ENCODE measurements at places on chromosomes 2 and 18.

DNA sequence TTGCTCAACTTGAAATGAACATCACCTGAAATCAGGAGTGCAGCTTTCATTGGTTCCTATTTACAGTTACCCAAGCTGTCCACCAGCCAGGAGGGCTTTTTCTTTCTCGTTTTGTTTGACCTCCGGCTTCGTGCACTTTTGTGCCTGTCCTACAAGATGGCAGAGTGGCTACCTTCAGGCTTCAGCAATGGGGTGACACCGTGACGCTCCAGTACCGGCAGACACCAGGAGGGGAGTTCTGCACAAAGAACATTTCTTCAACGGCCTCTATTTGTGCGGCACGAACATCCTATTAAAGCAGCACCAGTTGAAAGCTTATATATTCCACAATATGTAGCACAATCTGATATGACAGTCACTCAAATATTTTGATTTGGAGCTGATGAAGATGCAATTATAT lies 18.3 kb downstream of the RNASEH1 start:
- DNase-seq = no peak

- DNase-seq = no peak
Measured at GRCh38 chr2:72689579-72690195, 136.1 kb downstream of the EXOC6B start.

DNA sequence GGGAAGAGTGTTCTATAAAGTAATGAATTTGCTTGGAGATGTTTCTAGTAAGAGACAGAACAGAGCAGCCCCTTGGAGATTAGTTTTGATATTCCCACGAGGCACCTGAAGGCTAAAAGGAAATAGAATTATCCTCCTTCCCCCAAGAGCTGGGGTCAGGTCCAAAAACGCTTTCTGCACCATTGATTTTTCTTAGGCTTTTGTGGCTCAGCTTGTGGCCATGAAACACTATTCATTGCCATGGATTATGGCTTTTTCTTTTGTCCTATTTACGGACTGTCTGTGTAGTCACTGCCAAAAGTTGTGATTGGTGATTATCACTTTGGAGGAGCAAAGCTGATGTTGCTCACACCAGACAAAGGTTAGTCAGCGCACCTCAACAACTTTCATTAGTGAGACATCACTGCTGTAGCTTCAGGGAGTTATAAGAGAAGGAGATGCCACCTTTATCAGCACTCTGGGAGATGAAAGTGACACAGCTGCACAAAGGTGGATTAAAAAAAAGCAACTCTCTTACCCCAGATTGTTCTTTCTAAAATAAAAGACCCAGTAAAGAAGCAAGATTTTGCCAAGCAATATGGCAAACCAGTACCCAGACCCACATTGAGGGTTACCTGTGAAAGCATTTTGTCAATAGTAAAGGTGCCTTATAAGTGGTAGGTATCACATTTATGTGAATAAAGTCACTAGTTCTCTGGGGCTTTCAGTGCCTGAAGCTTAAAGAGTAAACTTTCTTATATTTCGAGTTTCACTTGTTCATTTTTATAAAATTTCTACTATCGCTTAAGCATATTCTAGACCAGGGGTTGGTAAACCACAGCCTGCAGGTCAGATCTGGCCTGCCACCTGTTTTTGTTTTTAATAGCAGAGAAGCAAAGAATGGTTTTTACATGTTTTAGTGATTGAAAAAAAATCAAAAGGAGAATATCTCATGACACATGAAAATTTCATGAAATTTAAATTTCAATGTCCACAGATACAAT lies 10.6 kb downstream of the CXCR4 start:
- no peak for DNase-seq

GRCh38 chr2:71454221-71455010 lies 1.1 kb downstream of the DYSF start:
- no peak for DNase-seq

DNA sequence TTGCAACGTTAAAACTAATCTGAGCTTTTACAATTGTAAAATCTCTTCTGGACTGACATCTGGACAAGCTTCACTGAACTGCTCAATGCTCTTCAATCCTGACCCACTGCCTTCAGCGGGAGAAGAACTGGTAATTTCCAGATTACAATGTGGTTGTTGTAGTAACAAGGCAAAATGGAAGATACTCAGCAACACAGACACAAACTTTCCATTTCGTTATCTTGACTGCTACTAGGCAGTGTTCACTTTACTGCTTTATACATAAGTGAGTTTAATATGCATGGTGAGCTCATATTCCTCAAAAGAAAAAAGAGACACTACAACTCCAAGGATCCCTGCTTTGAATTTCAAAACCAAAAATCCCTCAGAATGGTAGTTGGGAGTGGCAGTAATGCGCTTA lies 51.9 kb downstream of the GRB14 start:
- DNase-seq = no peak

Measured in activated CD8-positive, alpha-beta memory T cell treated with anti-CD3 and anti-CD28 coated beads for 1 hour (primary cell).